GM23338 (cell line): ENCODE measurements at places on chromosomes 12 and 14. TPM values are rescaled to one million over a fixed set of nuclear protein-coding genes. Genes with fewer than 3 reads are reported as not detected.

GRCh38 chr12:24822121-24822899, 126.6 kb downstream of the BCAT1 start:
- H3K4me1 ChIP-seq: no peaks in the 10 kb centered on the region
- no peaks in the 10 kb centered on the region for H3K27me3 ChIP-seq
- H3K4me3 ChIP-seq: no peak overlapping the region
- no peak for DNase-seq
- H3K27ac ChIP-seq: peak overlapping the region; percentile 24; the same call in 1 of the 2 replicates
- peaks cover 18% of the 10 kb centered on the region for H3K36me3 ChIP-seq

OR4K14 gene
- polyA plus RNA-seq: not detected in 2 replicates

DNA sequence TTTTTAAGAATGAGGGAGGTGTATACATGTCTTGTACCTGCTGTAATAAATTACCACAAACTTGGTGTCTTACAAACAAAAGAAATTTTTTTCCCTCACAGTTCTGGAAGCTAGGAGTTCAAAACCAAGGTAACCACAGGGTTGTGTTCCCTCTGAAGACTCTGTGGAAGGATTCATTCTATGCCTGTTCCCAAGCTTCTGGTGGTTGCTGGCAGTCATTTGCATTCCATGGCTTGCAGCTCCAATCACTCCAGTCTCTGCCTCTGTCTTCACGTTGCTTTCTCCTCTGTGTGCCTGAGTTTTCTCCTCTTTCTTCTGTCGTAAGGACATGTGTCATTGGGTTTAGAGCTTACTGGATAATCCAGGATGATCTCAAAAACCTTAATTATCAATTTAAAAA, 15.4 kb upstream of the ZNF641 start:
- no peaks in the 10 kb centered on the region for H3K27me3 ChIP-seq
- no peaks in the 10 kb centered on the region for H3K4me1 ChIP-seq
- DNase-seq: peak; percentile 39
- H3K4me3 ChIP-seq: no peak overlapping the region
- no peaks in the 10 kb centered on the region for H3K36me3 ChIP-seq
- no peak overlapping the region for H3K27ac ChIP-seq

DNA sequence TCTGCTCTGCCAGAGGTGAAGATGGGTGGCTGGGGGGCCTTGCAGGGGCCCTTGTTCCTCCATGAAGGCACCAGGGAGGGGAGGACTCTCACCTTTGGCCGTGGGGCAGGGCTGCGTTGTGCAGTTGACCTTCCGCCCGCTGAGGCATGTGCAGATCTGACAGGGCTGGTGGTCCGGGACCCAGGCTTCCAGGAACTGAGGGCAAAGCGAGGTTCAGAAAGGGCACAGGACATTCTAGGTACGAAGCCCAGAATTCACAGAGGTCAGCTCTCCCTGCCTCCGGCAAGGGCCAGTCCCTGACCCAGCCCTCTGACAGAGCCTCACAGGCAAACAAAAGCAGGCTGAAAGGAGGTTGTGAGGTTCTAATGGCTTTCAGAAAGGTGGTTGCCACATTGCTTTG, 40.4 kb upstream of the ANO2 start:
- H3K4me3 ChIP-seq: no peak overlapping the region
- no peaks in the 10 kb centered on the region for H3K27me3 ChIP-seq
- DNase-seq: no peak
- H3K36me3 ChIP-seq: no peaks in the 10 kb centered on the region
- peaks cover 15% of the 10 kb centered on the region for H3K4me1 ChIP-seq
- H3K27ac ChIP-seq: no peak overlapping the region

GPHN gene
- polyA plus RNA-seq: 20.6 and 22.4 TPM in 2 replicates

DNA sequence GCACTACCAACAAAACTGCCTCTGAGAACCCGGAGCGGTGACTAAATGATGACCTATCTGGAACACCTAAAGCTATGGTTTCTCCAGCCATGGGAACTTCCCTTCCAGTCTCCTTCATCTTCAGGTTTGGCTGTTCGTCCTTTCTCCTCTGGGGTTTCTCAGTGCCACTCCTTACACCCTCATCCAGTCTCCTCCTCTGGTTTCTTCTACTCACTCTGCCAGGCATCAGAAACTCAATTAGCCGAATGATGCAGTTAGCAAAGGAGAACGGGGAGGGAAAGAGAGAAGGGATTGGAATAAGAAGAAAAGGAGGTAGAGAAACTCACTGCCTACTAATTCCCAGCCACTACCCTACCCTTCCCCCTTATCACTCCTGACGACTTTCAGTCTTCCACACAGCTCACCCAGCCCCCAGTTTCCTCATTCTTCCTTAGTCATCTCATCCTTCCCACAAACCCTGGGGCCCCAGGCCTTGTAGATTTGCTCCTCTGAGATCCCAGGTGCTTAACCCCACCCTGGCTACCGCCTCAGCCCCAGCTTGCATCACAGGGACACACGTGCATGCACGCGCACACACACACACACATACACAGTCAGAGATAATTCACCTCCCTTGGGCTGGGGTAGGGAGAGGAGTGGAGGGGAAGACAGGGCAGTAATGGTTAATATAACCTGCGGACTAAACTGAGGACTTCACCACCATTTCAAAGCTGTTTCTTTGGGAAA, 13.0 kb downstream of the FGD6 start:
- H3K27me3 ChIP-seq: no peaks in the 10 kb centered on the region
- peaks cover 94% of the 10 kb centered on the region for H3K4me1 ChIP-seq
- peak overlapping the region; percentile 35; the same call in 1 of the 2 replicates for H3K4me3 ChIP-seq
- peak overlapping the region; percentile 96 for H3K27ac ChIP-seq

STON2 gene
- 8.2 and 9.5 TPM in 2 replicates for polyA plus RNA-seq

DNA sequence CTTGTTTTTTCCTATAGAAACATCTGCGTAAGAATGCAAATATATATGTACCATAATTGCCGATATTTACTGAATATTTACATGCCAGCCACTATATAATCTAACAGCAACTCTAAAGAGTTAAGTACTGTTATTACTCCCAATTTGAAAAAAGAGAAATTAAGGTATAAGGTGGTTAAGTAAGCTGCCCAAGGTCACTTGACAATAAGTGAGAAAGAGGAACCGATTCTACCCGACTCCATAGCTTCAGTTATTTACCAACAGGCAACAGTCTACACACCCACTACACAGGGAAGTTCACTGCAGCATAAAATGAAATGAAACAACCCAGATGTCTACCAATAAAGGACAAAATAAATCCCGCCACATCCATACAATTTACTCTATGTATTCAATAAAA, 1.1 kb downstream of the MIS18BP1 start:
- no peaks in the 10 kb centered on the region for H3K27me3 ChIP-seq
- no peak overlapping the region for H3K27ac ChIP-seq

PIP4K2C gene
- polyA plus RNA-seq: 10.5 and 10.8 TPM in 2 replicates

MUCL1 gene
- polyA plus RNA-seq: not detected in 2 replicates

LPAR5 gene
- polyA plus RNA-seq: 0.32 and 0.38 TPM in 2 replicates

PTGER2 gene
- 1.3 and 1.9 TPM in 2 replicates for polyA plus RNA-seq

B4GALNT3 gene
- 2.8 and 3.1 TPM in 2 replicates for polyA plus RNA-seq

GRCh38 chr14:97414718-97415098, 617.5 kb downstream of the VRK1 start:
- peak overlapping the region; percentile 91; the same call in 1 of the 2 replicates for H3K27ac ChIP-seq
- peak; percentile 28 for DNase-seq
- H3K4me1 ChIP-seq: peaks cover 61% of the 10 kb centered on the region
- no peaks in the 10 kb centered on the region for H3K36me3 ChIP-seq

GRCh38 chr14:71001742-71002141, 94.5 kb downstream of the PCNX1 start:
- H3K4me3 ChIP-seq: no peak overlapping the region
- H3K27ac ChIP-seq: no peak overlapping the region
- H3K36me3 ChIP-seq: no peaks in the 10 kb centered on the region
- peak; percentile 9 for DNase-seq
- H3K27me3 ChIP-seq: no peaks in the 10 kb centered on the region

- H3K27me3 ChIP-seq: no peaks in the 10 kb centered on the region
- H3K4me1 ChIP-seq: no peaks in the 10 kb centered on the region
- no peak for DNase-seq
- H3K27ac ChIP-seq: no peak overlapping the region
Observed at GRCh38 chr12:68157380-68157779, 2.2 kb downstream of the IFNG start.

- peaks cover 10% of the 10 kb centered on the region for H3K4me1 ChIP-seq
- DNase-seq: peak; percentile 30
- no peak overlapping the region for H3K27ac ChIP-seq
Observed at GRCh38 chr12:11545484-11546330, 103.8 kb upstream of the ETV6 start.

- no peaks in the 10 kb centered on the region for H3K36me3 ChIP-seq
- H3K4me1 ChIP-seq: no peaks in the 10 kb centered on the region
- no peaks in the 10 kb centered on the region for H3K27me3 ChIP-seq
- no peak overlapping the region for H3K27ac ChIP-seq
- no peak for DNase-seq
Observed at GRCh38 chr12:42767326-42767954, 177.9 kb upstream of the PRICKLE1 start.

IFI27 gene
- polyA plus RNA-seq: 1.2 and 1.6 TPM in 2 replicates

GRCh38 chr14:58258156-58258555, 13.5 kb downstream of the PSMA3 start:
- H3K36me3 ChIP-seq: peaks cover 61% of the 10 kb centered on the region
- no peaks in the 10 kb centered on the region for H3K27me3 ChIP-seq
- H3K4me3 ChIP-seq: no peak overlapping the region
- no peaks in the 10 kb centered on the region for H3K4me1 ChIP-seq
- DNase-seq: peak; percentile 25

- H3K36me3 ChIP-seq: peaks cover 20% of the 10 kb centered on the region
- H3K27me3 ChIP-seq: peaks cover 43% of the 10 kb centered on the region
- H3K4me3 ChIP-seq: peak overlapping the region; percentile 59
Observed at GRCh38 chr12:89351489-89352241, 636 bp downstream of the DUSP6 start.

GRCh38 chr12:5031242-5031641, 12.4 kb upstream of the KCNA5 start:
- H3K27me3 ChIP-seq: no peaks in the 10 kb centered on the region
- H3K4me3 ChIP-seq: no peak overlapping the region
- peaks cover 20% of the 10 kb centered on the region; the same call in 1 of the 2 replicates for H3K4me1 ChIP-seq
- H3K27ac ChIP-seq: no peak overlapping the region

- no peak overlapping the region for H3K27ac ChIP-seq
- no peak for DNase-seq
- no peaks in the 10 kb centered on the region for H3K4me1 ChIP-seq
- H3K36me3 ChIP-seq: no peaks in the 10 kb centered on the region
- no peak overlapping the region for H3K4me3 ChIP-seq
- no peaks in the 10 kb centered on the region for H3K27me3 ChIP-seq
Observed at GRCh38 chr14:23816371-23816770, 137.2 kb upstream of the DHRS4 start.

GRCh38 chr14:66152747-66153146, 333.4 kb upstream of the CCDC196 start:
- no peak for DNase-seq
- H3K4me1 ChIP-seq: no peaks in the 10 kb centered on the region
- no peaks in the 10 kb centered on the region for H3K36me3 ChIP-seq

GRCh38 chr12:27644158-27644845, 51.9 kb upstream of the REP15 start:
- no peaks in the 10 kb centered on the region for H3K36me3 ChIP-seq
- H3K4me1 ChIP-seq: no peaks in the 10 kb centered on the region
- no peak for DNase-seq
- no peaks in the 10 kb centered on the region for H3K27me3 ChIP-seq
- no peak overlapping the region for H3K27ac ChIP-seq

TSPAN8 gene
- polyA plus RNA-seq: not detected in 2 replicates

DNA sequence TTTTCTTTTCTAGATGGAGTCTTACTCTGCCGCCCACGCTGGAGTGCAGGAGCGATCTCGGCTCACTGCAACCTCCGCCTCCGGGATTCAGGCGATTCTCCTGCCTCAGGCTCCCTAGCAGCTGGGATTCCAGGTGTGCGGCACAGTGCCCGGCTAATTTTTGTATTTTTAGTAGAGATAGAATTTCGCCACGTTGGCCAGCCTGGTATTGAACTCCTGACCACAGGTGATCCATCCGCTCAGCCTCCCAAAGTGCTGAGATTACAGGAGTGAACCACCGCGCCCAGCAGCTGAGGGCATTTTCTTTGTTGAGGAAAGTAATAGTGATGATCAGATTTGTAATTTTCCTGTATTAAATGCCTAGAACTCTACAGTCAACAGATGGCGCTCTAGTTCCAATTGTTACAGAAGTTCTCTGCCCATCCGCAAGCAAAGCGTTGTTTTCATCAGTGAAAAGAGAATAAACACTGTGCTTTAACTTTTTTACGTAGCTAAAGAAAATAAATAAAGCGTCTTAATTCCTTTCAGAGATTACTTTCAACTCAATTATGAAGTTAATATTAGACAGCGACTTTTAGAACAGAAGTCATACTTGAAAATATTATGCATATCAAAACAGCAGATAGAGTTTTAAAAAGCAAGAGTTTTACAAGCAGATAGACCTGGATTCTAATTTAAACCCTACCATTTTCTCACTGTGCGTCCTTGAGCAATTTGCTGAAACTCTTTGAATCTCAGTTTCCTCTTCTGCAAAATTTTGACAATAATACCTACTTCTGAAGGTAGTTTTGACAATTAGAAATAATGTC, 335.1 kb downstream of the DUSP6 start:
- no peaks in the 10 kb centered on the region for H3K27me3 ChIP-seq
- H3K27ac ChIP-seq: no peak overlapping the region
- peak overlapping the region; percentile 26; the same call in 1 of the 2 replicates for H3K4me3 ChIP-seq
- peak; percentile 88 for DNase-seq

DNA sequence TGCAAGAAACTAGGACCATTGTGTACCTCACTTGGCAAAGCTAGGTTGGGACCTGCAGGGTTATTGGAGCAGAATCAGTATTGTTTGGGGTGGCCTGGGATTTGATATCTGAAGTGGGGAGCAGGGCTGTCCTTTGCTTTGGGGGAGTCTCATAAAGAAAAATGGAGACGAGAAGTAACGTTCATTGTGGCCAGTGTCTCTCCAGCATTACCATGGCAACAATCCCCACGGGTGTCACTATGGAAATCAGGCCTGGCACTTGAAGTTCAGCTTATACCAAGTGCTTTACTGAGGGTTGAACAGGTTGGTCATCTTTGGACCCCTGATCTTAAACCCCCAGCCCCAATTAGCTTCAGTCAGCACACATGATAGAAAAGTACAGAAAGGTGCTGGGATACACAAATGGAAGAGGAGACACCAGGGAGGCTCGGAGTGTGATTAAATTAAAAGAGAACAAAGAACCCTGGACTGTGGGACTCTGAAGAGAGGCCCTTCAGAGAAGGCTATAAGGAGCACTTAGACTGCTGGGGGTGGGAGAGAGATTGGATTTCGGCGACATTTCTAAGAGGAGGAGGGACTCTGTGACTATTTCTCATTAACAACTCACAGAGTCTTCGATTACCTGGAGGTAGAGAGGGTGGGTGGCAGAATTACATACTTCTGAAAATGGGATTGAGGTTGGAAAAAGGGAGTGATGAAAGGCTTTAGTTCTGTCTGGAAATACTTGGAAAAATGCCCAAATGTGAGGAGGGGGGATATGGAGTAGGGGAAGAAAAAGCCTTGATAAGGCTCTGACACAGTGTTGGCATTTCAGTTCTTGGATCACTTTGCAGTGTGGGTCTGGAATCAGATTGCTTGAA, 3.7 kb downstream of the KIF5A start:
- H3K4me1 ChIP-seq: peaks cover 38% of the 10 kb centered on the region
- H3K36me3 ChIP-seq: no peaks in the 10 kb centered on the region
- no peak overlapping the region for H3K27ac ChIP-seq
- H3K27me3 ChIP-seq: peaks cover 5% of the 10 kb centered on the region; the same call in 1 of the 2 replicates
- no peak for DNase-seq

GRCh38 chr12:116571089-116571488, 11.9 kb downstream of the MAP1LC3B2 start:
- H3K4me1 ChIP-seq: no peaks in the 10 kb centered on the region
- no peak overlapping the region for H3K4me3 ChIP-seq
- no peaks in the 10 kb centered on the region for H3K36me3 ChIP-seq

CLMN gene
- 2.8 and 3.2 TPM in 2 replicates for polyA plus RNA-seq

TTC9 gene
- polyA plus RNA-seq: 9.9 and 10.3 TPM in 2 replicates

GRCh38 chr12:13241833-13242488, 45.4 kb downstream of the EMP1 start:
- DNase-seq: no peak
- H3K36me3 ChIP-seq: no peaks in the 10 kb centered on the region
- H3K27ac ChIP-seq: no peak overlapping the region
- H3K4me3 ChIP-seq: no peak overlapping the region
- no peaks in the 10 kb centered on the region for H3K4me1 ChIP-seq
- no peaks in the 10 kb centered on the region for H3K27me3 ChIP-seq
